ENCODE measurements at places on chromosomes 2 and 18.
A peak's percentile ranks its signal among the peaks of the same experiment; 100 is the strongest.

- peak; percentile 76 for DNase-seq
Measured at GRCh38 chr2:136384531-136385303, 266.8 kb upstream of the CXCR4 start.

- no peak for DNase-seq
Measured at GRCh38 chr2:16785149-16785548, 119.5 kb upstream of the CYRIA start.

DNA sequence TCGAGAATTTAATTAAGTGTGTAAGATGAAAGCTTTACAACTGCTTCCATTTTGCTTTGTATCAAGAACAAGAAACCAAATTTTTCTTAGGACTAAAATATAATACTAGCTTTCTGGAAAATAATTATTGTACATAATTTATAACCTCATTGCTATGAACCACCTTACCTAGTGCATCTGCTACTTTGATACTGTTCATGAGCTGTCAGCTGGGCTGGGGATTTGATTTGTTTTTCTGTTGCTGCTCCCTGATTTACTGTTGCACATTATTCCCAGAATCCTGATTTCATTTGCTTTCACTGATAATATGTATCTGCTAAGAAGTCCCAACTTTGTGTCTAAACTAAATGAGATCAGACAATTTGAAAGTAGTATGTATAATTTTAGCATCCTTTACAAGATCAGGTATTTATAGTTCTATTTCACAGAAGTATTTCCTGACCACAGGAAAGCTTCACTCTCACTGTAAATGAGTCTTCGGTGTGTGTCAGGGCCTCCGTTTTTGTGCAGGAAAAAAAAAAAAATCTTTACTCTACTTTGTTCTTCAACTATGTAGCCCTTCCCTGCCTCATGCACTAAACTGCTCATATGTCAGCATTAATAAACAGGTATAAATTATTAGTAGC, 105.6 kb upstream of the CCDC150 start:
- DNase-seq = no peak

- DNase-seq = no peak
Measured at GRCh38 chr2:27901234-27901633, 10.7 kb downstream of the BABAM2 start.

DNA sequence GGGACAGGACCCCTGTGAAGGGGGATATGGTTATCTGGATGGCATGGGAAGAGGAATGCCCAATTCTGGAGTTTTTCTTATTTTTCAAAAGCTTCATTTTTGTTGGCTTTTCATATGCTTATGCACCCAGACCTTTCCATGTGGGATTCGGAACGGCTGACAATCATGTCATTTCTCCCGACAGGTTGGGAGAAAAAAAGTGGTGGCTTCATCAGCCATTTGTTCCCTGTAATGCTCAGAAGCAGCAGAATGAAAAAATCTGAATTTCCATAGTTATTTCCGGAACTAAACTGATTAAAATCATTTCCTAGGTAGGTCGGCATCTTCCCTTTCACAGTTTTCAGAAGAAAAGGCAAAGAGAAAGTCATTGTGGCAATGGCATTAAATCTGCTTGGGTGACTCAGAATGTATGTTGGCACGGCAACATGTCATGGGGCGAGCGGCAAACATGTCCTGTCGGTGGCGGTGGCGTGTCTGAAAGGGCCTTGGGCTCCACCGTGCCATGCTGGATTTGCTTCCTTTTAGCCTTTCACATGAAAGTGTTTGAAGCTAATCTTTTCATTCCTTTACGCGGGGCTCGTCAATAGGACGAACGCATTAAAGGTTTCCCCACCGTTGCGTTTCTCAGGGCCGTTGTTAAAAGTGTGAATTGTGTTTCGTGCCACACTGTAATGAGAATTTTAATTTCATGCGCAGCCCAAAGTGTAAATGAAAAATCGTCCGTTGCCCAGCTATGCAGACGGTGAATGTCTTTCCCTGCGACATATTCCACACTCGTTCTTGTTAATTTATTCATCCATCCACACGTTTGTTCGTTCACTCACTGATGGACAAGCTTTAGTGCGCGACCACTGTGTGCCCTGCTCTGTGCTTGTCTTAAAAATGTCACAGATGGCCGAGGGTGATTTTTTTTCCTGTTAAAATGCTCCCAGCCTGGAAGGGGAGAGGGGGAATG, 18.5 kb downstream of the ACKR3 start:
- DNase-seq = no peak

DNA sequence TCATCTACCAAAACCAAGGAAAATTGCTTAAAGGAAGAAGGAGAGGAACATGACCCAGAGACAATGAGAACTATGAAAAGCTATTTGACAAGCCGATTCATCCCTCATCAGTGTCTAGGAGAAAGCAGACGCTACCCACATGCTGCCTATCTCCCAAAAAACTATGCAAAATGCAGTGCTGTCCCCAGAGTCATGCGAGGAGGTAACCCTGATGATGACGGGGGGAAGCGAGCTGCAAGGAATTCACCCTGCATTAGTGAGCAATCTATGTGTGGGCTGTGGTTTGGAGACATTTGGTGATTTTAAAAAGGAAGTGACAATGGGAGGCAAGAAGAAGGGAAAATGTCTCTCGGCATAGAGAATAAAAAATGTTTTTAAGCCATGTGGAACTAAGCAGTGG, 472.7 kb downstream of the CMPK2 start:
- no peak for DNase-seq

GRCh38 chr18:3872641-3873040, 422.7 kb downstream of the TGIF1 start:
- no peak for DNase-seq

DNA sequence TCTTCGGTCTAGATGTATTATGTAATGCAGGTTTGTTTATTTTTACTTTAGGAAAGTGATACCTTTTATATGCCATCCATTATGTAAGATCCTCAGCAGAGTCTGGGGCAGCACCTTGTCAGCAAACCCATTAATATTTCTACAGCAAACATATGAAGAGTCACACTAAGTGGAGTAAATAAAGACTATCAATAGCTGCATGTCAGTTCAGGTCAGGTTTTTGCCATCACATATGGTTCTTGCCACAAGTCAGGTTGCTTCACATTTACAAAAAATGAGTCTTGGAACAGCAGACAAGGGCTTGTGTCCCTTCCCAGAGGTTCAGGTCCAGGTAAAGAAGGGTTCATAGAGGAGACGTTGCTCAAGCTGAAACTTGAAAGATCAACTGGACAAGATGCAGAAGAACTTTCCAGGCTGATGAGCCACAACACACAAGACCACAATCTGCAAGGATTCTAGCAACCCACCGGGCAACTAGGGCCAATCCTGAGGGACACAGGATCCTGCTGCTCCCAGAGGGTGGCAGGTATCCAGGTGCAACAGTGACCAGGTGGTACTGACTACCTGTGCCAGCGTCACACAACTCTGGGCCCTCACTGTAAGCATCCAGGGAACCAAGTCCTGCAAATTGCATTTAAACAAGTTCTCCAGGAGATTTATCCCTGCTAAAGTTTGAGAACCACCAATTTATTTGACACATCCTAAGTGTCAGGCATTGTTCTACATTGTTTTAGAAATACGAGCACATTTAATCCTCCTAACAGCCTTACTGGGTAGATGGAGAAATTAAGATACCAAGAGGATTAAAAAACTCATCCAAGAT, 215.8 kb downstream of the ALPK2 start:
- no peak for DNase-seq

GRCh38 chr18:48963586-48964470, 13.1 kb upstream of the SMAD7 start:
- DNase-seq = no peak

GRCh38 chr2:34365512-34365911, 766.4 kb upstream of the FAM98A start:
- no peak for DNase-seq

- no peak for DNase-seq
Measured at GRCh38 chr2:218392459-218392858, 7.2 kb upstream of the CTDSP1 start.

- no peak for DNase-seq
Measured at GRCh38 chr2:120722246-120722567, 13.5 kb upstream of the GLI2 start.

GRCh38 chr2:69936906-69937305, 22.0 kb downstream of the MXD1 start:
- DNase-seq = no peak

DNA sequence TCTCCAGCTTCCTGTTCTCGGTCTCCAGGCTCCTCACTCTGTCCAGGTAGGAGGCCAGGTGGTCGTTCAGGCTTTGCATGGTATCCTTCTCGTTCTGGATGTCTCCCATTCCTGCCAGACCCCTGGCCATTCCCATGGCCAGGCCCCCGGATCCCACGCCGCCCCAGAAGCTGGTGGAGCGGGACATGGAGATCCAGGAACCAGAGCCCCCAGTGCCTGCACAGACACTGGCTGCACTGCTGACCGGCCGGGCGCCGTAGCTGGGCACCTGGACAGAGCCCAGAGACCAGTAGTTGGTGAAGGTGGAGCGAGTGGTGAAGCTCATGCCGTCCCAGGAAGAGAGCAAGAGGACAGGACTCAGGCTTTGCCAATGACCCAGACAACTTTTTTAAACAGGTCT, 129.1 kb upstream of the WDR75 start:
- no peak for DNase-seq

- DNase-seq = no peak
Measured at GRCh38 chr2:27049422-27050280, 1.8 kb upstream of the AGBL5 start.

DNA sequence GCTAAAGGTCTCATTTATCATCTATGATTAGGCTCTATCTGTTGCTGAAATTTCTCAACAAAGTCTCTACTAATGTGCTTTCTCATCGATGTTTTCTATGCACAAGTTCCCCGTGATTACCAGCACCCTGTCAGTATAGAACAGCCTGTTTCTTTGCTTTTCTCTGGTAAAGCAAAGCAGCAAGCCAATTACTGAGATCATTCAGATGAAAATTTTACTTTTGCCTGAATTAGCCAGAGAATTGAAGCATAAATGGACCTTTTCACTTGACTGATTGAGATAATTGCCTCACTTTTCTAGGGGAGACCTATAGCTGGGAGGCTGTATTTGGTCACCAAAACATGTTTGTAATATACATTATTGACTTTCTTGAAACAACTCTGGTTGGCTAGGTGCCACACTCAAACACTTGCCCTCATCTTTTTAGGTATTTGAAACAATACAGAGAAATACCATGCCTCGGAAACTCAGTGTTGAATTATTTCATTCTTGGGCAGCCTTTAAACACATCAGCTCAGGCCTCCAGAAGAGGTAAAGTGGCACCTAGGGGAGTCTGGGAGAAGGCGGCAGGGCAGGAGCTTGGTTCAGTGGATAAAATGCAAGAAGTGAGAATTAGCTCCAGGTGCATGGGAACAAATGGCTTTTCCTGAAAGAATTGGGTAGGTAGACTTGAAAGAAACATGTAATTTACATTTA, 96.2 kb downstream of the GALNT3 start:
- no peak for DNase-seq

GRCh38 chr2:110735366-110735765, 3.0 kb downstream of the ACOXL start:
- DNase-seq = peak; percentile 40

GRCh38 chr2:6308986-6309385, 556.7 kb downstream of the CMPK2 start:
- no peak for DNase-seq

DNA sequence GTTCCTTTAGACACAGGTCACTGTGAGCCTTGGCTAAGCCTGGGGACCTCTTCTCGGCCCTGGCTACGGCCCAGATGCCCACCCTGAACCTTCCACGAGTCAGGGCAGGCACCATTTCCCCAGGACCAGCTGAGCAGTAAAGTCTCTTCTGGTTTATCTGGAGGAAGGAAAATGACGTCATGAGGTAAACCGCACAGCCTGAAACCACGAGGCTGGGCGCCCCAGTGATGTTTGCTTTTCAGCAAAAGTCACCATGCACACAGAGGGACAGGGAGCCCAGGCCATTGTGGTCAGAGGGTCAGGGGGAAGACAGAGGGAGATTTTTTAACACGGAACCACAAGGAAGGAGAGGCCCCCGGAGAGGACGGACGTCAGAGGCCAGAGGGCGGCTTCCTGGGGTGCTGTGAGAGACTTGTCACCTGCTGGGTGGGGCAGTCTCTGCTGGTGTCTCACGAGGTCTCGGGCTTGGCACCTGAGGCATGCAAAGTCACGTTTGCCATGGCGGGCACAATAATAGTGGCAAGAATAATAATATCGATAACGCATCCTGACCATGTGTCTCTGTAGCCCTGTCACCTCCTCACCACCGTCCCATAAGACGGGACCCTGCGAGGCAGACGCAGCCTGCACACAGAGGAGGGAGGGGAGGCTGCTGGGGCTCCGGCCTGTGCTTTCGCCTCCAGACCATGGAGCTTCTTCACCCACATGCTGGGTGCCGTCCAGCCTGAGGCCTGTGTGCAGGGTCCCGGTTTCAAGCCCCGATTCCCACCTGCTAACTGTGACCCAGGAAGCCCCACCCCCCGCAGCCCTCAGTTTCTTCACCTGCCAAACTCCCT, 33.2 kb upstream of the FOSL2 start:
- peak; percentile 98 for DNase-seq

- no peak for DNase-seq
Measured at GRCh38 chr18:58770601-58771000, 94.1 kb upstream of the ZNF532 start.

GRCh38 chr18:21054252-21054821, 57.3 kb downstream of the ROCK1 start:
- no peak for DNase-seq

DNA sequence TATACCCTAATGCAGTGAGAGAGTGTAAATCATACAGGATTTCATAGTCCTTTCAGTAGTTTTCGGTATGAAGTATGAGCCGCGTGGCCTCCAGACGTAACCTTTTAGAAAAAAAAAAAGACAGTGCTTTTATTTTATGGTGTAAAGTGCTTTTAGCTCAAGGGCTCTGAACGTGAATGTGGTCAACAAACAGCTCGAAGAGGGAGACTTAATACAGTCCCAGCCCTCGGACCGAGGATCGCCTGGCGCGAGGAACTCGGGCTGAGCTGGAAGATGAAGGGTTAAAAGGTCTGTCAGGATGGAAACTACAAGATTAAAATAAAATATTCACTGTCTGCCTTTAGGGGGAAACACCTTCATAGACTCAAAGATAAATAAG, 4.0 kb upstream of the BCL11A start:
- peak; percentile 32 for DNase-seq

GRCh38 chr2:172842511-172843265, 107.0 kb downstream of the RAPGEF4 start:
- peak; percentile 5 for DNase-seq

DNA sequence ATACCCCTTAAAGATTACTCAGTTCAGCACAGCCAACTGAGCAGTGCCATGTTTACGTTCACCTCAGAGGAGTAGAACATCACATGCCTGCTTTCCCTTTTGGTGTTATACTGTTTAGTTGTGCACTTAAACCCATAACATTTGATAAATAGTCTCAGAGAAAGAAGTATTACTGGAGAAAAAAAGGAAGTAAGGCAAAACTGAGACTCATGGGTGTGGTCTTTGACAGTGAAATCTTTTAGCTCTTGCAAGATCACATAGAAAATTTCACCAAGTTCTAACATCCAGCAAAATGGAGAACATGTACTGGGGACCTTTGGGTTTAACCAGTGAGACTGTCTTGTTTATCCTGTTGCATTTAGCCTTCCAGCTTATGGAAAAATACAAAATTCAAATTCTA, 5.6 kb downstream of the TANK start:
- peak; percentile 79 for DNase-seq
